Hypothalamus (tissue), 51 donors: ENCODE measurements at places on chromosomes 4 and X.

DNA sequence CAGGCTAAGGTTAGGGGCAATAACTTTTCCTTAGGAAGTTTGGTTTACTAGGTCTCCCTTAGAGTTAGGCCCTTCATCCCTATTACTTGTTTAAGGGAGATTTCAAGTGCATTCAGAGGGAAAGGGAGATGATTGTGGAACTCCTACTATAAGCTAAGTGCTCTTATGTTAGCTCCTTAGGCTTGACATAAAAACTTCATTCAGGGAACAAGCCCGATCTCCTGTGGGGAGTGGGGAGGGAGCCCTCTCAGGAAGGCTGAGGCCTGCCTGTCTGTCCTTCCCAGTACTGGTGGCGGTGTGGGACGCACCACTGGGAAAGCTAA lies 8.0 kb downstream of the KLF3 start:
- no peak for DNase-seq

DNA sequence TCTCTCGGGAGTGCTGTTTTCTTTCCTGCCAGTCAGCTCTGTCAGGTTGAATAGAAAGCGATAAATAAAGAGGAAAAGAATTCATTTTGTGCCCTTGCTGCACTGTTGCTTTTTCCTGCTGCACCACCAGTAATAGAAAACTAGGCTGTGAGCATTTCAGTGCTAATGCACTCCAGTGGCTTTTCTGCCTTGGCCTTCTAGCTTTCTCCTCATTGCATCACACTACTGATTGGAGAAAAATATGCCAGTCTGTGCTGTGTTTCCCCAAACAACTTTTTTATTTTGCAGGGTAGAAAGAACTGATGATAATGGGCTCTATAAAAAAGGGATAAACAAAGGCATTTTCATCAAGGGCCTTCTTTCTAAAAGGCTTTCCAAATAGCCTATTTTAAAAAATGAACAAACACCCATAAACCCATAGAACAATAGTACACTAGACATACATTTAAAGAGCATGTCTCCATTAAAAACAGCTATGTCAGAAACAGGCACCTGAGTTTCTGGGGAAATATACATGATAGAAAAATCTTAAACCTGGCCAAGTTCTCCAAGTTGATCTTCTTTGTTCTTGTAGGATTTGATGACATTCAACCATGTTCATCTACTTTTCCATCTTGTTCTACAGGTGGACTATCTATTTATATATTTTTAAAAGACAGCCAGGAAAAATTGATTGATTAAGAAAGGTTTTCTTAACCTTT lies 86.3 kb downstream of the GPRIN3 start:
- DNase-seq: no peak

DNA sequence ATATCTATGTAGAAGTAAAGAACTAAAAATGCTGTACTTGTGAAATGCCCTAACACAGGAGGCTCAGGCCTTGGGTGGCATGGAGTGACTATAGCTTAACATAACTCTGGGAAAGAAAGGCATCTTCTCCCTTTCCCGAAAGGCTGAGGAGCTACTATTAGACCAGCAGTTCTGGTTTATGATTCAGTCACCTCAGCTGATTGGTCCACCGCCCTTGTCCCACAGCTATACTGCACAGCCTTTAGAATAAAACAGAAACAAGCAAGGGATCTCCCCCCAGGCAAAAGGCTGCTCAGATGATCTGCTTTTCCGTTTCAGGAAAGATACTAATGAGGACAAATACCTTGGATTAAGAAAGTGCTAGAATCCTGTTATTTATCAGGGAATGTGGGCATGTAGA lies 171.3 kb downstream of the SNCA start:
- no peak for DNase-seq

GRCh38 chrX:1261285-1261684 lies 7.3 kb upstream of the CSF2RA start:
- no peak for DNase-seq

DNA sequence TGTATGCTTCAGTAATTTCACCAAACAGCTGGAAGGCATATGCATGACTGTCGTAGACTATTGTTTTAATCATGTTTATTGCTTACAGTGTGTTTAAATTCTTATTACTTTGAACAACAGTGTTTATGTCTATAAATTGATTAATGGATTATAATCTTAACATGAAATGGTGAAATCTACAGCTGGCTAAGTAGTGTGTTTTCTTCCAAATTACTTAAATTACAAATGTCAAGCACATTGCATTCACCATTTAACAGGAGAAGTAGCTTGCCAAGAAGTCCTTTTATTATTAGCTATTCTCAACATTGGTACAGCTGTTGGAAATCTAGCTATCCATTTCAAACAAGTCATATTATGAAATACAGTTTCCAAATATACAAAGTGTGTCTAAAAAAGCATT lies 849.3 kb upstream of the PCDH10 start:
- no peak for DNase-seq

DNA sequence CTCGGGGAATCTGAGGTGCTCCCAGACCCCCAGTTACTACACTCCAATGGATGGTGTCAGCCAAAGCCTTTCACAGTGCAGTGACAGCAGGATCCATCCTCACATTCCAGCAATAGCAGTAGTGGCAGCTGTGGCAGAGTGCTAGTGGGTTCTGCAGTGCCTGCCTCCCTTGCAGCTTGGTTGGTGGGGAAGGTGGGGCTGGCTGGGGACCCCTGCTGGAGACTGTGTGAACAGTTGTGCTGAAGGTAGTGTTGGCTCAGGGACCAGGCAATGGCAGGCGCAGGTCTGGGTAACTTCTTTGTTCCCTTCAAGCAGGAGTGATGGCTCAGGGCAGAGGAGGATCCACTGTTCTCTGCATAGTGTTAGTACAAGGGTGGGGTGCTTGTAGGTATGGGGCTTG lies 343.7 kb upstream of the TRAM1L1 start:
- no peak for DNase-seq

- peak; percentile 13 for DNase-seq
Measured at GRCh38 chrX:147912093-147912801, 528 bp downstream of the FMR1 start.

DNA sequence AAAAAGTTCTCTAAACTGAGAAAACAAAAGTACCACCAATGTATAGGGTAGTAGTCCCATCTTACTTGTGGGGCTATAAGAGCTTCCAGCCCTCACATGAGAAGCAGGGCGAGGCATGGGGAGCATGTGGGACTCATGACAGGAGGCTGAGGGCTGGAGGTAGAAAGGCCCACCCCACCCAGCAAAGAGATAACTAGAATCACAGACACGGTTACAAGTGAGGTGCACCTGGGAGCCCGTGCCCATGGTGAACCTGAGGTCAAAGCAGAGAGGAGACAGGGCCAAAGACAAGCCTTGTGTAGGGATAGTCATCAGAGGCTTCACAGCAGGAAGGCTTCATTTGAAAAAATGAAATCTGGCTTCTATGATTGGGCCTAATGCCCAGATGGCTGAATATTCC lies 55.4 kb downstream of the TTC29 start:
- DNase-seq: no peak

DNA sequence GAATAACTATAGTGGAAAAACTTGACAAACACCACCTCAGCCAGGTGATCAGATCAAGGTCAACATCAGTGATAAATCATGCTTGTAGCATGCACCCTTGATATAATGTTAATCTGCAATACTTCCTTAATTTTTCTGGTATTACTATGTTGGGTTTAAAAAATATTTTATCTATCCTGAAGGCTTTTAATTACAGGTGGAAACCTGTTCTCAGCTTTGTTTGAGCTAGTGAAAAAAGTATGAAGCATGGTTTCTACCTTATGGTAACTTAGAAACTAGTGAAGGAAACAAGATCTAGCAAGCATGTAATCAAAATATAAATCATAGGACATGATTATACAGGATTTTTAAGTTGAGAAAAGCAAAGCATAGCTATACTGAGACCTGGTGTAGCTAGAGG lies 26.6 kb downstream of the MAOA start:
- no peak for DNase-seq

DNA sequence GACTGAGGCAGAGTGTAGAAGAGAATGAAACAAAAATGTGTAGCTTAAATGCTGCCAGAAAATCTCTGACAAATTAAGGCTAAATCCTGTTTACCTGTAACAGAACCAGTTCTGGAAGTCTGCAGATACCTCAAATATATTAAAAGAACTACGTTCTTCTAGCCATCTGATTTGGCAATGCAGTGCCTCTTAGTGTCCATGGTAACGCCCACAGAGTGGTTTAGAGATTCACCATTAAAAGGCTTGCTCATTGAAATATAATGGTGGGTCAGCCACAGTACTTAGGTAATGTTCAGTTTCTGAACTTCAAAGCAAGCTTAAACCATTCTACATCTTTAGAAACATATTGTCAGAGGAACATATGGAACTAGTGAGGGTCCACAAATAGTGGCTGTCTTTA lies 23.2 kb upstream of the LUZP4 start:
- DNase-seq: no peak

GRCh38 chr4:83216959-83217683 lies 67.5 kb downstream of the COQ2 start:
- no peak for DNase-seq

- DNase-seq: no peak
Measured at GRCh38 chr4:129254126-129254525, 158.2 kb downstream of the C4orf33 start.

GRCh38 chrX:149223854-149224253 lies 281.3 kb downstream of the IDS start:
- no peak for DNase-seq

DNA sequence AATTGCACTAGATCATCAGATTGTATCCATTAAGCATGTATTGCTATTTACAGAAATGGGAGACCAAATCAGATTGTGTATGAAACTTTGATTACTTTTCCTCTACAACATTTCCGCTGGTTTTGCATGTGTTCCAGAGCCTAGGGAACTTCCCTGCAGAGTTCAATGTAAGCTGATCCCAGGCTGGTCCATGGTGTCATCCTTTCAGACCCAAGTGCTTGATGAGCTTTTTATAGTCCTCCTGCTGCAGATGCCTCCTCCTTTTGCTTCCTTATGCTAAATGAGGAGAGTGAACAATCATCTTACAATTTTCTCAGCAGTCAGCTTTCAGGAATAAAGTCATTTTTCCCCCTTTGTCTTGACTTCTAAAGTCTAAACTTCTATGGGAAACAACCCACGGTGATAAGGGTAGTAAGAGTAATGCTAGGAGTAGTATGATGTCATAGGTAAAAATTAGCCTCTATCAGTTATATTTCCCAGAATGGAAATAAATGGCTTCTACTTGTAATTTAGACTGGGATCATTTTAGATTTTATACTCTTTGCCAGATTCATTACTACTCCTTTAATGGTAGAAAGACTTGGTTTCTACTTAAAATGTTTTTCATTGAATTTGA lies 55.1 kb upstream of the SLC4A4 start:
- DNase-seq: no peak

- no peak for DNase-seq
Measured at GRCh38 chr4:138611017-138611416, 368.9 kb upstream of the SLC7A11 start.

- no peak for DNase-seq
Measured at GRCh38 chr4:74444891-74445642, at the start of gene AREG. AREG (plus strand) TSS chr4:74445136; CDS start chr4:74445346, 210 bp downstream.

DNA sequence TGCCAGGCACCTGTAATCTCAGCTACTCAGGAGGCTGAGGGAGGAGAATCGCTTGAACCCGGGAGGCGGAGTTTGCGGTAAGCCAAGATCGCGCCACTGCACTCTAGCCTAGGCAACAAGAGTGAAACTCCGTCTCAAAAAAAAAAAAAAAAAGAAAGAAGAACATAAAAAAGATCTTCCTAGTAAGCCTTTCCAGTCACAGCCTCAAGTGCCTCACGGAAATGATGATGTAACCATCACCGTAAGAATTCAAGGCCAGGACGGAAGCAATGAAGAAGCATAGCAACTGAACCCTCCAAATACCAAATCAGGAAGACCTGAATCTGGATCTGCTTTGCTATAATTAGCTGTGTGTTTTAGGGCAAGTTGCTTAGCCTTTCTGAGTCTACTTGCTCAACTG lies 28.8 kb downstream of the RBM47 start:
- no peak for DNase-seq

- no peak for DNase-seq
Measured at GRCh38 chrX:136200466-136200865, 50.7 kb downstream of the MAP7D3 start.

DNA sequence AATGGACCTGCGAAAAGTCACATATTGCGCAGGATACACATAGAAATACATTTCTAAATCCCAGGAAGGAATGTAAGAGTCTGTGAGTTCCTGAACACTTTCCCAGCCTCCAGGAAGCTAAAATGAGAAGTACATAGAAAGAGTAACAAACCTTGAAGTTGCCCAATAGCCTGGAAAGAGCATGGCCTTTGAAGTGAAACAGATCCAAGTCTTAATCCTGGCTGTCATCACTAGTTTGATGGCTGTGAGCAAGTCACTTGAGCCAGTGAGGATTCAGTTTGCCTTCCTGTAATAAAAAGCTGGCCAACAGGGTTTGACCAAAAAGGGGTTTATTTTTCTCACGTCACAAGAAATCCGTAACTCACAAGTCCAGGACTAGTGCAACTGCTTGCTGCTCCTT lies 69.8 kb downstream of the ARHGEF38 start:
- no peak for DNase-seq

GRCh38 chr4:41217020-41217333 lies 2.6 kb upstream of the APBB2 start:
- no peak for DNase-seq

DNA sequence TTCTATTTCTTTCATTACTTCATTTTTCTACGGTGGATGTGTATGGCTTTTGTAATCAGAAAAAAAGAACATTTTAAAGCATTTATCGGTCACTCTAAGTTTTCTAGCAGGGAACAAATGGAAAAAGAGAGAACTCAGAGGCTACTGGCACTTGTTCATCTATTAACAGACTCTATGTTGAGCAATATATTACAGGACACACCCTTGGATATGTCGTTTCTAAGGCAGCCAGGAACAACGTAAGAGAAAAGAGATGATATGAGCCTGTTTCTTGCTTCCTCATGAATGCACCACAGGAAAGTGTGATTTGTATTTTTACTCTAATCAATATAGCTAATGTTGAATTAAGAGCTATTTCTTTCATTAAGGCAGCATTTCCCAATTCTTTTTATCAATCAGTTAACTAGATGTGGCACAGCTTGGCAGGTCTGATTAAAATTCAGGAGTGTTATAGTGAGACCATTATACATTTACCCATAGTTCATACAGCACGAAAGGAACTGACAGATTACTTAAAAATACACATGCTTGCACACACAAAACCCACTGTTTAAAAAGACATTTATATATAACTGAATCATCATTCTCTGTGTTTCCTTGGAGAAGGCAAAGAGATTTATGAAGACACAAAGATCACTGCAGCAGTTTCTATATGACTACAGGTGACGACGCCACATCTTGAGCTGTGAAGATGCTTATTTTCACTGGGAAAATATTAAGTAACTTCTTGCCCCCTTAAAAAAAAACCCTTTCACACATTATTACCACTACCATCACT lies 13.0 kb downstream of the RAB9B start:
- DNase-seq: no peak

GRCh38 chrX:87664381-87664780 lies 146.8 kb downstream of the KLHL4 start:
- no peak for DNase-seq

GRCh38 chr4:28621591-28621990 lies 1761.0 kb downstream of the STIM2 start:
- no peak for DNase-seq
